ENCODE measurements at places on chromosomes 7 and 10.

DNA sequence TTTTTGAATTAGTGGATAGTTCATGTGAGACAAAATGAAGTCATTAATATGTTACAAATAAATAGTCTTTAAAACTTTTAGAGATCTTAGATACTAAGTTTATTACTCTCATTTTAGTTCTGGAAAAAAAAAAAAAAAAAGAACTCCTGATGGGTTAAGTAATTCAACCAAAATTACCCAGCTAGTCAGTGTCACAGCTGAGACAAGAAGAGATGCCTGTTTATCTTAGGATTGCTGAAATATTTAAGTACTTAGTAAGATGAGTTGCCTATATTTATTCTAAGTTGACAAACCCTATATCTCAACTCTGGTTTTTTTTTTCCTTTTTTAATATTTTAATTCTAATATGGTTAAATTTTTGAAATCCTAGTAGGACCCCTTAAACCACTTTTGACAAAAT is 781.0 kb upstream of the LRRN3 start:
- no peak for DNase-seq

- DNase-seq: no peak
Observed at GRCh38 chr10:11179516-11180105, 161.9 kb downstream of the CELF2 start.

DNA sequence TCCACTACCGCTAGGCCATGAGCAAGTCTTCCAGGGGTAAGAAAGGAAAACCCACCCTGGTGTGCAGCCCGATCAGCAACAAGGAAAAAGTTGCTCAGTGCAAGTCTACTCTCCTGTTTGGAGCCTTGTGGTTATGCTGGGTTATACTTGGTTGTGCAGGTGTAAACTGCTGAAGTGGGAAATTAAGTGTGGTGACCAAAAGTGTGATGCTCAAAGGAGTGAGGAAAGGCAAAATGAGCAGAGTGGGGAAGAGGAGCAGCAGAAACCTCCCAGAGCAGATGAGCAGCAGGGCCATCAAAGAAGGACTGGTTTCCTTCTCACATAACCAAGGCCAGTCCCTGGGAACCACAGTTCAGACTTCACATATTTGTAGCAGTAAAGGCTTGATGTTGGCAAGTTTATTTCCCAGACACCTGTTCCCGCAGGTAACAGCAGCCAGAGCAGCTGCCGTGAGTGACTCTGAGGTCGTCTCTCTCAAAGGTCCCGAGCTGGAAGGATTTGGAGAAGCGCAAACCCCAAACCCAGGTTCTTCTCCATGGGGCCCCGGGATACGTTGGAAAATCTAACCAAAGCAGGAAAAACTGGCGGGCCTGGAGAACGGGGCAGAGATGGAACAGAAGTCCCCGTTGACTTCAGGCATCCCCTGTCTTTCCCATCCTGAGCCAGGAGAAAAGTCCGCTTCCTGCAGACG is 607 bp upstream of the SMO start:
- no peak for DNase-seq

DNA sequence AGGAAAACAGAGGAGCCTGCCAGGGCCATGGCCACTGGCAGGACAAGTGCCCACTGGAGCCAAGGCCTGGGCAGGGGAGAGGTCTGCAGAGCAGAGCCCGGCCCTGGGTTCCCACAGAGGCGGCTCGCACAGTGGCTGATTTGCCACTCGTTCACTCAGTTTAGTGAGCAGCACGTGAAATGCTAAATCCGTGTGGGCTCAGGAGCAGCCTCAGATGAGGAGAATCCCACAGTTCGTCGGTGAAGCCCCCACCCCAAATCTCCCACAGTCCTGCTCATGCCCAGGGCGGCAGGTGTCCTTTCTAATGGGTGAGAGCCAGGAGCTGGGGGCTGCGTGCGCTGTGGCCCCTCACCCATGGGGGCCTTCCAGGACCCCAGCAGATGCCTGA is 107.7 kb upstream of the FAM20C start:
- DNase-seq: no peak

DNA sequence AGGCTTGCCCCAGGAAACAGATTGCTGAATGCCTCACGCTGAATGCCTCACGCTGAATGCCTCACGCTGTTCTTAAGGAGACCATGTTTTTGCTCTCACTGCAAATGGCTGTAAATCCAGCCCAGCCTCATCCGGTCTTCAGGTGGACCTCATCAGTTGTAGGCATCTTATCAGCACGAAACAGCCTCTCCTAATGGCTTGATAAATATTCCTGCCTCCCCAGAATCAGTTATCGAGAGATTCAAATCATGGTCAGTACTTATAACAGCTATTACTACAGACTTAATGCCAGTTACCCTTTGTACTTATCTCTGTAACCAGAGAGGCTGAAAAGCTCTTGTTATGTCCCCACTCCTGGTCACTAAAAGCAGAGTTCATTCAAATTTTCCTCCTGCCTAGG is 290.6 kb downstream of the FZD1 start:
- DNase-seq: no peak

DNA sequence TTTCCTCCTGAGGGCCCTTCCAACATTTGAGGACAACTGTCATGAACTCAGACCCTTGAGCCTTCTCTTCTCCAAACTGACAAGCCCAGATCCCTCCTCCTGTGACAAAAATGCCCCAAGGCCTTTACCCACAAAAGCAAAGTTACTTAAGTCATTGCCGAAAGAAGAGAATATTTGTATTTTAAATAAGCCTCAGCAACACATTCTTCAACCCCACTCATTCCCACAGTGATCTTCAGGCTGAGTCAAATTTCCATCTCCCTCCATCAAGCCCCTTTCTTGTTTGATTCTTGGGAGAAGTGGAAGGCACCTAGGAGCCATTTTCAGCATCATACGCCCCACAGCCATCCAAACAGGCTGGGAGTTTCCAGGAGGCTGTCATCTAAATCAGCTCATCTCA is 150.8 kb upstream of the PDE1C start:
- DNase-seq: no peak

DNA sequence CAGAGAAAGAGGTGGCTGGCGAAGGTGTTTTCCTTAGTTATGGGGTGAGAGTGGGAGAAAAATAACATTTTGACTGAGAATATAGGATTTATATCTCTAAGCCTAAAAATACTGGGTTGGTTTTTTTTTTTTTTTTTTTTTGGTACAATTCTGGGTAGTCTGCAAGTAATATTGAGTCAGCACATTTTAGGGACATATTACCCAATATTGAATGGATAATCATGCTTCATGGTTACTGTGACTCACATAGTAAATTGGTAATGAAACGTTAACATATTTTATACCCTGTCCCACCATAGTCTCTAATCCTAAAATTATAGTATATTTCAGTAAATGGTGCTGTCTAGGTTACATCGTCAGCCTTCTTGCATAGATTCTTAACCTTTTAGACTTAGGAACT is 91.4 kb downstream of the TPST1 start:
- DNase-seq: no peak

DNA sequence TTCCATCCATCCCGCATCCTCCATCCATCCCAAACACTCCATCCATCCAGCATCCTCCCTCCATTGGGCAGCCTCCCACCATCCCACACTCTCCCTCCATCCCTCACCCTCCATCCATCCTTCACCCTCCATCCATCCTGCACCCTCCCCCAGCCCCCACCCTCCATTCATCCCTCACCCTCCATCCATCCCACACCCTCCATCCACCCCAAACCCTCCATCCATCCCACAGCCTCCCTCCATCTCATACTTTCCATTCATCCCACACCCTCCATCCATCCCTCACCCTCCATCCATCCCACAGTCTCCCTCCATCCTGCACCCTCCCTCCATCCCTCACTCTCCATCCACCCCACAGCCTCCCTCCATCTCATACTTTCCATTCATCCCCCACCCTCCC is 60.4 kb downstream of the FOXI2 start:
- DNase-seq: no peak

All from ascending aorta (tissue), 2 donors.